ENCODE measurements at places on chromosomes 2 and 18. TPM values are rescaled to one million over a fixed set of nuclear protein-coding genes. Genes with fewer than 3 reads are reported as not detected.
A peak's percentile ranks its signal among the peaks of the same experiment; 100 is the strongest.

GRCh38 chr2:58479535-58480140, 238.5 kb upstream of the FANCL start:
- no peak overlapping the region for H3K27ac ChIP-seq
- H3K4me3 ChIP-seq = no peak overlapping the region
- no peak for DNase-seq
- no peaks in the 10 kb centered on the region for H3K36me3 ChIP-seq
- no peaks in the 10 kb centered on the region for H3K27me3 ChIP-seq

- no peak for DNase-seq
- H3K4me3 ChIP-seq = no peak overlapping the region
- no peaks in the 10 kb centered on the region for H3K36me3 ChIP-seq
- H3K4me1 ChIP-seq = peaks cover 4% of the 10 kb centered on the region
Observed at GRCh38 chr2:102276549-102277201, 34.7 kb upstream of the IL1RL1 start.

DNA sequence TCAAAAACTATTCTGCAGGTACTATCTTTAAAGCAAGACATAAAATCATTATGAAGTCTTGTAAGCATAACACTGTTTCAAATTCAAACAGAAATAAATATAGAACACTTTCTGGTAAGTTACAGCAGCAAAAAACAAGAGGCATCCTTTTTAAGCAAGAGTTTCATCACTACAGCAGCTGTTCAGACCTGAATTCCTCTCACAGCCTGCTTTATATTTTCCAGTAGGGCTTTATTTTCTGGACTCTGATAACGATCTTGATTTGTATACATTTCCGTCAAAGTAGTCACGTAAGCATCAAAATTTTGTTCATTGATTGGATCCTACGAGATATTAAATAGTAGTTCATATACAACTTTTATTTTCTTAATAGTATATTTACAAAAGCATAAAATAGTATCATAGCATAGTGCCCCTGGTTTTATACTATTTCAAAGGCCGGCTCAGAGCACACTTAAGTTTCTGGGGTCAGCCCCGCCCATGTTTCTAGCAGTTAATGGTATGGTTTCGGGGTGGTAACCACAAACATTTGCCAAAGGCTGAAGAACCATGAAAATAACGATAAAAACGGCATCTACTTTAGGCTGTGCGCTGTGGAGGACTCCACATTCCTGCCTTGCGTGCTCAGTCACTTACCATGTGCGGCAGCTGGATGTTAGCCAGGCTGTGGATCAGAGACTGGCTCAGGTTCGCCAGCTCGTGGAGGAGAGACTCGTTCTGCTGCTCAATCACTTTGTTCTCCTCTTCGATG, 47.5 kb upstream of the PXDN start:
- no peaks in the 10 kb centered on the region for H3K27me3 ChIP-seq
- peak; percentile 81 for DNase-seq

GRCh38 chr2:133418021-133418420, 150.2 kb downstream of the NCKAP5 start:
- H3K36me3 ChIP-seq = no peaks in the 10 kb centered on the region
- H3K4me3 ChIP-seq = no peak overlapping the region
- no peaks in the 10 kb centered on the region for H3K4me1 ChIP-seq
- no peak for DNase-seq
- no peaks in the 10 kb centered on the region for H3K27me3 ChIP-seq

DNA sequence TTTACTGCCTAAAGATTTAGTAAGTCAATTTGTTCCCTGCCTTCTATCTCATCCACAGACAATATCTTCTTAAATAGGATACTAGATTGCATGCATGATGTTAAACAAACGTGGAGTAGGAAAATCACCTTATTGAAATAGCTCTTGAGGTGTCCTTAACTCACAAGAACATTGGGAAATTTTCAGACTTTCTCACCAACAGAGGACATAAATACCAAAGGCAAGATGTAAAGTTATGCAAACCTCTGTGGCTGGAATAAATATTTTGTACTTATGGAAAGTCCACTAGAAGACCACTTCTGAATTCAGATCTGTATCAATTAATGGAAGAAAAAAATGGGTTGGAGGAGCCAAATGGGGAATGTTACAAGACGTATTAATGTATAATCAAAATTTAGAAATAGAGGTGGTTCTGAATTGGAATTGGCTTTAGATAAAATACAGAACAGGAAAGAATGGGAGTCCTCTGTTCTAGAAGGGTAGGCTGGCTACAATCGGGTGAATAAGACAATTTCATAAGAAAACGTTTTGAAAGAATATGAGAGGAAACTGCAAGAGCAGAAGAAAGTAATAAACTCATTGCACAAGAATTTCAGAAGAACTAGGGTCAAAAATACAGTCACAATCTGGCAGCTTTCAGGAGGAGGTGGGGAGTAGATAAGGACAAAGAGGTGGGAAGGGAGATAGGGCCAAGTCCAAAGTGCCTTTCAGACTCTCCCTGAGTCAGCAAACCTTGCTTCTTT, 69.3 kb upstream of the FN1 start:
- no peak overlapping the region for H3K27ac ChIP-seq
- no peaks in the 10 kb centered on the region for H3K36me3 ChIP-seq
- H3K4me3 ChIP-seq = no peak overlapping the region
- no peaks in the 10 kb centered on the region for H3K4me1 ChIP-seq

Gene DNAH7
- total RNA-seq = 0.98 TPM

Gene AQP12A
- not detected for total RNA-seq
